Stimulated activated CD4-positive, alpha-beta T cell treated with anti-CD3 and anti-CD28 coated beads, Interleukin-4, amount 100 ng/mL, for 48 hours (primary cell): ENCODE measurements at places on chromosomes 7 and 10.
A peak's percentile ranks its signal among the peaks of the same experiment; 100 is the strongest.

DNA sequence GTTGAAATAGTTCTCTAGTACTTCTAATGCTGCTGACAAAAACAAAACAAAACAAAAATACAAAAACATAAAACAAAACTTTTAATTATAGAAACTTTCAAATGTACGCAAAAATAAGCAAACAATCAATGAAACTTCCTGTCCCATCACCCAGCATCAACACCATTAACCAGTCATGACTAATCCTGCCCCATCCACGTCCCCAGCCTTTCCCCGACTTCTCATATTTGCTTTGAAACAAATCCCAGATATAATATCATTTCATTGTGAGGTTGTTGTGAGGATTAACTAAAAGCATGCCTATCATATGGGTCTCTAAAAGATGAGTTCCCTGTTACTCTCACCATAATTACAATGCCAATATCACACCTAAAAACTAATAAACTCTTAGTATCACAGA, 55.7 kb downstream of the CSTF2T start:
- DNase-seq, result no peak

DNA sequence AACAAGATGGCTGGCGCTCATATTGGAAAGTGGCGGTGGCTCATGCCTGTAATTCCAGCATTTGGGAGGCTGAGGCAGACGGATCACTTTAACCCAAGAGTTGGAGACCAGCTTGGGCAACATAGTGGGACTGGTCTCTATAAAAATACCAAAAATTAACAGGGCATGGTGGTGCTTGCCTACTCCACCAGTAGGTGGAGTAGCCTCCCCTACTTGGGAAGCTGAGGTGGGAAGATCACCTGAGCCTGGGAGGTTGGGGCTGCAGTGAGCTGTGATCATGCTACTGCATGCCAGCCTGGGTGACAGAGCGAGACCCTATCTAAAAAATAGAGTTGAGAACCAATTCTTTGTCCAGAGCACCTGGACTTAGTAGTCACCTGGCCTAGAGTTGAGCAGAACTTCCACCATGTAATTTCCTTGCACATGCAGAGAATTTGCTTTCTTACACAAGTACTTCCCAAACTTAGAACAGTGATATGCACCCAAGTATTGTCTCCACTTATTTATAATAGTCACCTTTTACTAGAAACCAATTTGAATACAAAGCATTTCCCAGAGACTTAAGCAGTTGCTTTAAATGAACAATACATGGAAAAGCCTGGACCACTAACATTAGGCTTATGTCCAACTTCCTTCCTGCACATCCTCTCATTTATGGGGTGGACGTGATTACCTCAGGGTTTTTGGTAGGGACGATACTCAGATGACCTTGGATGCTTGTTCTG, 15.9 kb downstream of the LAMB4 start:
- DNase-seq, result no peak

GRCh38 chr10:118543714-118544400, 51.6 kb downstream of the PRLHR start:
- peak; percentile 13 for DNase-seq

DNA sequence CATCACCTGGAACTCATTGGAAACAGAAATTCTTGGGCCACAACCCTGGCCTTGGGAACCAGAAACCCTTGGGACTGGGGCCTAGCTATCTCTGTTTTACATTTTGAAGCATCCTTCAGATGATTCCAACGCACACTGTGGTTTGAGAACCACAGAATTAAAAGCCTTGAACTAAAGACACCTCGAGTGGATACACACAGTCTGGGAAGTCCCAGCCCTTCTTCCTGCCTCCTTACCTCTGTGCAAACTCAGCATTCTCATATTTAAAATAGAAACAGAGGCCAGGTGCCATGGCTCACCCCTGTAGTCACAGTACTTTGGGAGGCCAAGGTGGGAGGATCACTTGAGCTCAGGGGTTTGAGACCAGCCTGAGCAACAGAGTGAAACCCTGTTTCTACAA, 12.9 kb downstream of the NPFFR1 start:
- no peak for DNase-seq

DNA sequence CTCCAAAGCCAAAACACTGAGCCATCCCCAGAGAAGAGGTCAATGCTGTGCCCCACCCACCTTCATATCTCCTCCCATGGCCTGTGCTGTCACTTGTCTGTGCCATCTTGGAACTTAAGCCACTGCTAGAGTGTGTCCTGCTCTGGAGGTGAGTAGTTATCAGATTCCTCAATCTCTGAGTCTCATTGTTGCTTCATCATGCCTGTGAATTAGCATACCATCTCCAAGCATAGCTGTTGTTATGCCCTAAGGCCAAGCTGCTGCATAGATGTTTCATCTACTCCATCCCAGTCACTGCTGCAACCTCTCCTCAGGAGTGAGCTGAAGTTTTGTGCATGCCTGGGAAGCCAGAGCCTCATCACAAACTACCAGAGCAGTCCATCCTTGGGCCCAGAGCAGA, 349.0 kb downstream of the ZWINT start:
- no peak for DNase-seq

- DNase-seq, result no peak
Observed at GRCh38 chr7:116226664-116227063, 16.3 kb downstream of the TES start.
